ENCODE measurements at places on chromosomes 1 and 21. TPM values are rescaled to one million over a fixed set of nuclear protein-coding genes. Genes with fewer than 3 reads are reported as not detected.
A peak's percentile ranks its signal among the peaks of the same experiment; 100 is the strongest.

The ADGRB2 gene
- 8.8 TPM for total RNA-seq

The LACTBL1 gene
- not detected for total RNA-seq

The C1orf116 gene
- 0.52 TPM for total RNA-seq

The RNASEL gene
- 1.9 TPM for total RNA-seq

The SWT1 gene
- total RNA-seq, result 6.7 TPM

The ATP1A4 gene
- total RNA-seq, result 0.83 TPM

The CACNA1S gene
- total RNA-seq, result not detected

The SPRR2F gene
- total RNA-seq, result not detected

DNA sequence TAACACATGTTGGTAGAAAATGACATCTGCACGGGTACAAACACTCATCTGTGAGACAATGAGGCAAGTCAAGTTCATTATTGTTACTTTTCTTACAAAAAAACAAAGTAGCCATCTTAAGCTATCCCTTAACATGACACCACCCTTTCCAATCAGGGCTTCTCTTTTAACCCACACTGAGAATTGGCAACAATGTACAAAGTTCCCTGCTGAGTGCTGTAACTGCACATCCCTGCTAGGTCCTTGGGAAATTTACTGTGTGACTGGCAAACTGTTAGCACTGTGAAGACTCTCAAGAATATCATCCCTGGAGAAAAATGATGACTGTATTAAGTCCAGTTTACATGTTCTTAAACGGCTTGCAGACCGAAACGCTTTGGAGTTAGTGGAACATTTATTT, 185.8 kb upstream of the PLD5 start:
- DNase-seq, result no peak

- DNase-seq, result no peak
These were observed 25.6 kb downstream of the RGS1 start for GRCh38 chr1:192601143-192601542.

DNA sequence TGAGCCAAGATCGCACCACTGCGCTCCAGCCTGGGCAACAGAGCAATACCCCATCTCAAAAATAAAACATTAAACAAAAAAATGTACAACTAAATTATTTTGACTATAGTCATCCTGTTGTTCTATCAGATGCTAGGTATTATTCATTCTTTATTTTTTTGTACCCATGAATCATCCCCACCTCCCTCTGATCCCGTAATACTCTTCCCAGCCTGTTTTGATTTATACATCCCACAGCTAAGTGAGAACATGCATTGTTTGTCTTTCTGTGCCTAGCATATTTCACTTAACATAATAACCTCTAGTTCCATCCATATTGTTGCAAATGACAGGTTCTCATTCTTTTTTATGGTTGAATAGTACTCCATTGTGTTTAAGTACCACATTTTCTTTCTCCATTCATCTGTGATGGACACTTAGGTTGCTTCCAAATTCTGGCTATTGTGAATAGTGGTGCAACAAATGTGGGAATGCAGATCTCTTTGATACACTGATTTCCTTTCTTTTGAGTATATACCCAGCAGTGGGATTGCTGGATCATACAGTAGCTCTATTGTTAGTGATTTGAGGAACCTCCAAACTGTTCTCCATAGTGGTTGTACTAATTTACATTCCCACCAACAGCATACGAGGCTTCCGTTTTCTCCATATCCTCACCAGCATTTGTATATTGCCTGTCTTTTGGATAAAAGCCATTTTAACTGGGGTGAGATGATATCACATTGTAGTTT, 84.4 kb downstream of the MACF1 start:
- no peak for DNase-seq

GRCh38 chr1:108590441-108590840, 30.5 kb downstream of the EEIG2 start:
- peak; percentile 14 for DNase-seq

GRCh38 chr1:217585577-217585976, 45.3 kb downstream of the GPATCH2 start:
- no peak for DNase-seq

GRCh38 chr1:213661302-213661701, 326.5 kb upstream of the PROX1 start:
- no peak for DNase-seq

- no peak for DNase-seq
These were observed 489.1 kb upstream of the CAMK1G start for GRCh38 chr1:209094384-209094783.

- DNase-seq, result no peak
These were observed 10.9 kb downstream of the SLC1A7 start for GRCh38 chr1:53131590-53131938.

GRCh38 chr1:12469493-12469892, 148.5 kb downstream of the DHRS3 start:
- DNase-seq, result no peak

DNA sequence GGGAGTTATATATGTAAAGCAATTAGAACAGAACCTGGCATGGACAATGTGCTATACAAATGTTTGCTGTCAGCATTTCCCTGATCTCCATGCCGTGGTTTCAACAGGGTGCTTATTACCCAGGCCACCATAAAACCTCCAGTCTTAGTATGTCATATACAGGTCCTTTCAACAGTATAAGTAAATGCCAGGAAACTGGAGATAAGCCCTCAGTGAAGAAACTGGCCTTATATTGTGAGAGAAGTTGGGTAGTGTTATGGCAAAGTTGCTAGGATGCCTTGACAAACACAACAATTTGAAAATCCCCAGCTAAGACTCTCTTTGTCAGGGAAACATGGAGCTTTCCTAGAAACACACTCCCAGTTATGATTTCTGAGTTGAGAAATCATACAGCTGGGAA, 850.2 kb upstream of the ADAMTS5 start:
- no peak for DNase-seq

Data from heart right ventricle (tissue), 16 donors.